ENCODE measurements at places on chromosomes 7 and 10. TPM values are rescaled to one million over a fixed set of nuclear protein-coding genes. Genes with fewer than 3 reads are reported as not detected.

DNA sequence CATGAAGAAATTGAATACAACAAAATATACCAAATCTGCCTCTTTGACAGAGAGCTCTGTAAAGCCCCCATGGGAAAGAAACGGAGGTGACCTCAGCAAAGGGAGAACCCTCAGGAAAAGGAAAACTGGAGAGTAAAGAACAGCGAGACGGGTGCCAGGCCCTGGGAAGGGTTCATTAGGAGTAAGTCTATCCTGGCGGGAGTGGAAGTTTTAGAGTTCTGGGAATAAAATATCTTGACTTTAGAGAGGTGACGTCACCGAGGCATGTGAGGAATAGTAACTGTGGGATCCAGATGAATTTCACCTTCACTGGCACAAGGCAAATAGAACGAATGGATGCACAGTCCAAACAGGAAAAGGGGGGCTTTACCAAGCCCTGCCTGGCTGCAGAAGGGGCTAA lies 362.8 kb upstream of the IGFBP3 start:
- no peak for DNase-seq
- H3K4me3 ChIP-seq: no peak overlapping the region
- no peaks in the 10 kb centered on the region for H3K36me3 ChIP-seq
- H3K27me3 ChIP-seq: no peaks in the 10 kb centered on the region
- H3K27ac ChIP-seq: no peak overlapping the region
- H3K4me1 ChIP-seq: no peaks in the 10 kb centered on the region

DNA sequence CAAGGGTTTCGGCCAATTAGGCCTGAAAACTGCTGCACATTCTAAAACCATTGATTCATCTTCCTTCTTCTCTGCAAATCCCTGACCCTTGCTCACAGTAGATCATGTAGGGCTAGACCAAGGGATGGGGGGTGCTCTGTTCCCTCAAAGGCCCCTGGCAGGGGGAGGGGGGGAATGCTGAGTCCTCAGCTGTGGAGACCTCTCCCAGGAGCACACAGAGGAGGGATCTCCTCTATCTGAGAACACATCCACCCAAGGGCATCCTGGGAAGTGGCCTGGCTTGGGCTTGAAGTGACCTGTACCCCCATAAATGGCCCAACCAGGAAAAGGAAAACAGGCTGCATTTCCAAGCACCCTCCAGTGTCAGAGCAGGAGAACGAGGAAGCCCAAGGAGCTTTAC lies 1.0 kb upstream of the CDHR1 start:
- no peak for DNase-seq
- peaks cover 38% of the 10 kb centered on the region for H3K27me3 ChIP-seq
- H3K27ac ChIP-seq: no peak overlapping the region
- peaks cover 10% of the 10 kb centered on the region for H3K4me1 ChIP-seq
- no peak overlapping the region for H3K4me3 ChIP-seq

DNA sequence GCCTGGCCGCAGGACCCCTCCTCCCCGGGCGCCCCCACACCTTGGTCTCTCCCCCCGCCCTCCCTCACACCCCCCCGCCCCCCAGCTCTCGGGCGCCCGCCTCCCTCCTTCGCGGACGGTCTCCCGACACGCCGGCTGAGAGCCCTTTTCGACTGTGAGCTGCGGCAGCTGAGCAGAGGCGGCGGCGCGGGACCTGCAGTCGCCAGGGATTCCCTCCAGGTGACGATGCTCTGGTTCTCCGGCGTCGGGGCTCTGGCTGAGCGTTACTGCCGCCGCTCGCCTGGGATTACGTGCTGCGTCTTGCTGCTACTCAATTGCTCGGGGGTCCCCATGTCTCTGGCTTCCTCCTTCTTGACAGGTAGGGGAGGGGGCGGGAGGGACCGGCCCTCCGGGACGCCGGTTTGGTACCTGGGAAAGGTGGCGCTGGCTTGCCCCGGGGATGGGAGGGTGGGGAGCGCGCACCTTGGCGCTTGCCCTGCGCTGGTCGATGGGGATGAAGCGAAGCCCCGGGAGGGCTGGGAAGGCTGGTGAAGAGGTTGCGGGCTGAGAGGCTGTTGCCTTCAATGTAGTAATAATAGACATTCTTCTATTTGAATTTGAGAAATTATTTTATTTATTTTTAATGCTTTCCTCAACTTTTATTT lies at the start of gene BMPER:
Gene BMPER, plus strand, starts transcription at position 151 of the 644 bp plus-strand sequence. Its CDS starts 75 bp downstream, at position 226.
- H3K4me3 ChIP-seq: peak within 1 kb of the TSS; percentile 57
- no peak for DNase-seq
- peaks cover 6% of the 10 kb centered on the region for H3K4me1 ChIP-seq
- peaks cover 78% of the 10 kb centered on the region for H3K27me3 ChIP-seq
- H3K36me3 ChIP-seq: no peaks in the 10 kb centered on the region
- H3K27ac ChIP-seq: no peak within 1 kb of the TSS

GRCh38 chr10:99975942-99976809 lies 33.6 kb downstream of the DNMBP start:
- no peaks in the 10 kb centered on the region for H3K27me3 ChIP-seq
- H3K27ac ChIP-seq: no peak overlapping the region
- H3K4me1 ChIP-seq: no peaks in the 10 kb centered on the region

DNA sequence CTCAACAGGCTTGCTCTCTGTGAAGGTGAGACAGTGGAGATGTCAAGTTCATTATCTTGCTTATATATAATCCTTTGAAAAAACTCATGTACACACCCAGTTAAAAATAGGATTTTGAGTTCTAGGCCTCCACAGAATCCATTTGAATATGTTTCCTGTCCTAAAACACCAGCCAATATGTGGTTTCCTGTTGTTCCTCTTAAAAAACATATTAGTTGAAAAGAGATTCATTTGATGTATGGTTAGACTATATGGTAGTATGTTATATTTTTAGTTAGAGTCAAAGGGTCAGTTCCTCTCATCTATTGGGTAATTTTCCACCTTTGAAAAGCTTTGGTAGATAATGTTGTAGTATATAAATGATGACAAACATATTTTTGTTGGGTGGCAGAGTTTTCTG lies 16.0 kb downstream of the PPP1R9A start:
- no peaks in the 10 kb centered on the region for H3K4me1 ChIP-seq
- DNase-seq: no peak
- H3K27me3 ChIP-seq: peaks cover 2% of the 10 kb centered on the region
- no peak overlapping the region for H3K27ac ChIP-seq
- H3K36me3 ChIP-seq: no peaks in the 10 kb centered on the region
- no peak overlapping the region for H3K4me3 ChIP-seq

- peaks cover 2% of the 10 kb centered on the region for H3K36me3 ChIP-seq
- H3K27me3 ChIP-seq: no peaks in the 10 kb centered on the region
- no peak overlapping the region for H3K27ac ChIP-seq
- peaks cover 14% of the 10 kb centered on the region for H3K4me1 ChIP-seq
- no peak overlapping the region for H3K4me3 ChIP-seq
Measured at GRCh38 chr7:77393954-77394353, 22.2 kb downstream of the GSAP start.

DNA sequence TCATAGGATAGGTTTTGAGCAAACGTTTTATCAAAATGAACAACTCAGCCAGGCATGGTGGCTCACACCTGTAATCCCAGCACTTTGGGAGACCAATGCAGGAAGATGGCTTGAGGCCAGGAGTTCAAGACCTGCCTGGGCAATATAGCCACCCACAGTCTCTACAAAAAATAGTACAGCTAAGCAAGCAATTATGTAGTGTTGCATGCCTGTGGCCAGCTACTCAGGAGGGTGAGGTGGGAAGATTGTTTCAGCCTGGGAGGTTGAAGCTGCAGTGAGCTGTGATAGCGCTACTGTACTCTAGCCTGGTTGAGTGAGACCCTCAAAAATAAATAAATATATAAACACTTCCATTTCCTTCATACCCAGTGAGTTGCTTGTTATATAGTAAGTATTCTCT lies 67.1 kb downstream of the LSMEM1 start:
- no peak for DNase-seq
- no peak overlapping the region for H3K27ac ChIP-seq
- H3K4me3 ChIP-seq: no peak overlapping the region
- H3K4me1 ChIP-seq: no peaks in the 10 kb centered on the region

DNA sequence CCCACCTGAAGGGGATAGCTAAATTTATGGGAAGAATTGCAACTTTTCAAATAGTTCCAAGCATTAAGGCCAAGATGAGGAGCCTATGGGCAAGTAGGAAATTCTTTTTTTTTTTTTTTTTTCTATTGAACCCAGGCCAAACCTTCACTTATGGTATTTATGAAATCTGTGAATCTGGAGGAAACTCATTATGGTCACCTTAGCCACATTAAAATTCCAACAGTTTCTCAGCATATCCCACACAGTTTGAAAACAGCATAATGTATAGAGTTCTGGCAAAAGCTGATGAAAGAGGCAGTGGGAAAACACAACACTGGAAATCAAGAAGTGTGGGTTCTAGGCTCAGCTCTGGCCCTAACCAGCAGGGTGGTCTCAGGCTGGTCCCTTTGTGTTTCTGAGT lies 236.9 kb downstream of the PTEN start:
- no peak overlapping the region for H3K27ac ChIP-seq
- no peak for DNase-seq
- peaks cover 3% of the 10 kb centered on the region for H3K36me3 ChIP-seq
- no peaks in the 10 kb centered on the region for H3K4me1 ChIP-seq

- H3K36me3 ChIP-seq: peaks cover 36% of the 10 kb centered on the region
- no peaks in the 10 kb centered on the region for H3K27me3 ChIP-seq
- no peak overlapping the region for H3K27ac ChIP-seq
- no peak overlapping the region for H3K4me3 ChIP-seq
- DNase-seq: no peak
Measured at GRCh38 chr7:87155788-87156187, 3.5 kb downstream of the DMTF1 start.

DNA sequence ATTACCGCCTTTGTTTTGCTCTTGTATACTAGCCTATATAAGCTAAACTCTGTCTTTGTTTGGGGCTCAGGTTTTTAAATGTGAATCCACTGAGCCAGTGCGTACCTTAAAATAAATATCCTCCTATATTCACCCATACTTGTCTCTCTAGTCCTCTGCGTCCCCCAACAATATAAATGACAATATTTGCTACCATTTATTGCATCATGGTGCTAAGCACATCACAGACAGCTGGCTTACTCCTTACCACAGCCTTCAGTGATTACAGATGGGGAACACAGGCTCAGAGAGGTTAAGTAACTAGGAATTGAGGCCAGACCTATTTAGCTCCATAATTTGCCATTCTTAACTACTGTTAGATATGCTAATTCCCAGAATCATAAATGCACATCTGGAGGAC lies 3.4 kb upstream of the ADCK2 start:
- H3K4me1 ChIP-seq: peaks cover 16% of the 10 kb centered on the region
- H3K36me3 ChIP-seq: no peaks in the 10 kb centered on the region
- peaks cover 10% of the 10 kb centered on the region for H3K27me3 ChIP-seq
- H3K27ac ChIP-seq: no peak overlapping the region
- no peak overlapping the region for H3K4me3 ChIP-seq

GRCh38 chr10:24952143-24952706 lies at the start of gene PRTFDC1:
Gene PRTFDC1 (minus strand): TSS chr10:24952606. CDS start chr10:24952575, 31 bp downstream.
- peak within 1 kb of the TSS; percentile 83 for H3K27ac ChIP-seq
- peak; percentile 50 for DNase-seq
- H3K4me1 ChIP-seq: peaks cover 42% of the 10 kb centered on the region
- peak within 1 kb of the TSS; percentile 73 for H3K4me3 ChIP-seq
- H3K27me3 ChIP-seq: no peaks in the 10 kb centered on the region

- H3K36me3 ChIP-seq: no peaks in the 10 kb centered on the region
- no peaks in the 10 kb centered on the region for H3K27me3 ChIP-seq
- DNase-seq: no peak
- no peak overlapping the region for H3K27ac ChIP-seq
Measured at GRCh38 chr10:19702215-19702614, 114.0 kb upstream of the PLXDC2 start.

The SLC18A2 gene
- total RNA-seq: not detected

The COBL gene
- total RNA-seq: not detected

The HERC4 gene
- total RNA-seq: 56.5 TPM

The USP54 gene
- total RNA-seq: 6.7 TPM
